ENCODE measurements at places on chromosomes 12 and 14.

GRCh38 chr14:83483063-83483462, 1949.4 kb upstream of the SEL1L start:
- DNase-seq = peak; percentile 20

DNA sequence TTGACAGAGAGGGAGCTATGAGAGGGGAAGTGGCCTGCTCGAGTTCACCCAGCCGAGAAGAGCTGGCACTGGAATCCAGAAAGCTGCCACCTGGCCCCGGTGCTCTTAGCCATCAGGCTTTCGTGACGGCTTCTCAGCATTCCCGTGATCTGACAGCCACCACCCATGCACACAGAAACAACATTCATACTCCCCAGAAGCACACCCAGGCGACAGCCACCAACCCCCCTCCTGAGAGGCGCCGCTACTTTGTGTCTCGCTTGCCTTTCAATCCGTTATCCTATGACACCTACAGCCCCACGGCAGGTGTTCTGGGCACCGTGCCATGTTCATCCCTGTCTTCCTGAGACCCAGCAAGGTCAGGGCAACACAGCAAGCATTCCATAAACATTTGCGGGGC, 31.4 kb downstream of the PSMC1 start:
- DNase-seq = no peak

- DNase-seq = peak; percentile 17
These were observed 101.0 kb downstream of the FOXG1 start for GRCh38 chr14:28867571-28867970.

GRCh38 chr14:75566752-75567151, 11.7 kb upstream of the FLVCR2 start:
- DNase-seq = no peak

- no peak for DNase-seq
These were observed 142.8 kb downstream of the VRK1 start for GRCh38 chr14:96940009-96940408.

DNA sequence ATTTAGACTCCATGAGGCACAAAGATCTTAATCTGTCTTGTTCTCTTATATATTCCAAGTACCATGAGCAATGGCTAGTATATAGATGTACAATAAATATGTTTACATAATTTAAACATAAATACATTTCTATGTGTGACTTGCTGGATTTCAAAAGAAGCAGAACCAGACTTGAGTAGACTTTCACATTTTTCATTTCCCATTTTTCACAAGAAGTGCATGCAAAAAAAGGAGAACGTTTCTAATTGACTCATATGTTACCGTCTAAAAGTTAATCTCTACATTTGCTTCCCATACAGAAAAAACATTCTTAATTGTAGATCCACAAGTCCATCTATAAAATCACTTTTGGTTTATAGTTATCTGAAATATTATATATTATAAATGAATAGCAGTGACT, 256.5 kb upstream of the USP15 start:
- no peak for DNase-seq

- peak; percentile 73 for DNase-seq
These were observed at the start of gene AACS for GRCh38 chr12:125065021-125065918. Gene AACS, plus strand, starts transcription at chr12:125065435. Its CDS starts 150 bp downstream, at chr12:125065585.

DNA sequence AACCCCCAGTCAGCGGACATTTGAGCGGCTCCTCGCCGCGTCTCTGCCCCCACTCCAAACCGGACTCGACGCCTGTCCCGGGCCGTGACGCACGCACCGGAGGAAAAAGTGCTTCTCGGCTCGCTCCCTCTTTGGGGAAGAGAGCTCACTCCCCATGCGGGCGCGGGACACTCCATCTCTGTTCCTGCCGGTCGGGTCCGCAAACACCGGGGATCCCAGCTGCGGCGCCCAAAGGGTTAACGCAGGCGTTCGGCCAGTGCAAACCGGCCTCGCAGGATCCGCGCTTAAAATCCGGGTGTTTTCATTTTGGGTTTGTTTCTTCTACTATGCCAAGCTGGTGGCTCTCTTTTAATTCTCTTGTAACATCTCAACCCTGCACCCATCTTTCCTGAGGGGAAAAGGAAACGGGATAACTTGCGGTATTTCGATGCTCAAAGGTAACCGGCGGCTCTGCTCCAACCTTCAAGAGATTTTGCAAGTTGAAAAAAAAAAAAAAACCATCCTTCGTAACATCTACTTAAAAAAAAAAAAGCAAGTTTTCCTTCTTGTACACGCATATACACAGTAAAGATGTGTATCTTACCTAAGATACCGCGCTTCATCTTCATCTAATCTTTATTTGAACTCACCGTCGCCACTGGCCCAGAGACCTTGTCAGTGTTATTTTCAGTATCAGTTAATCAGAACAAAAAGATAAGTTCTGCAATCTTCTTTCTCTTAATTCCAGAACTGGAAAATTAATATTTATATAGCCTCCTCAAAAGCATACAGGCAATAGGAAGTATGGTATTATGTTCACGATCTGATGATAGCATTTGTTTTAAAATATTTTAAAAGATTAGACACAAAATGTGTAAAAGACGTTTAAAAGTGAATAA, 1.6 kb upstream of the ATP2B1 start:
- DNase-seq = no peak

GRCh38 chr14:87430810-87431209, 562.2 kb downstream of the GALC start:
- DNase-seq = peak; percentile 22

DNA sequence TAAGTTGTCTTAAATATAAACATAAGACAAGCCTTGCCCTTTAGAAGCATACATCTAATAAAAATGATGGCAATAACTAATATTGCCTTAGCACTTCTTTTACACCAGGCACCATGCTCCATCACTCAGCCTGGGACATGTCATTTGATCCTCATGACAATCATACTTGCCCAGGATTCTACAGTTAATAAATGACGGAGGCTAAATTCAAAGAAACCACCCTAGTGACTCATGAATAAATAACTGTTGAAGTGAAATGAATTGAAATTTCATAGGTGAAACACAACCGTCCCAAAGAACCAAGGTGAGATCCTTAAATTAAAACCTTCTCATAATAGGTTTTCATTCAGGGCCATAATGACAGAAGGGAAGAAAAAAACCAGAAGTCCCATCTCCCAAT, 89.5 kb downstream of the GRIN2B start:
- no peak for DNase-seq

DNA sequence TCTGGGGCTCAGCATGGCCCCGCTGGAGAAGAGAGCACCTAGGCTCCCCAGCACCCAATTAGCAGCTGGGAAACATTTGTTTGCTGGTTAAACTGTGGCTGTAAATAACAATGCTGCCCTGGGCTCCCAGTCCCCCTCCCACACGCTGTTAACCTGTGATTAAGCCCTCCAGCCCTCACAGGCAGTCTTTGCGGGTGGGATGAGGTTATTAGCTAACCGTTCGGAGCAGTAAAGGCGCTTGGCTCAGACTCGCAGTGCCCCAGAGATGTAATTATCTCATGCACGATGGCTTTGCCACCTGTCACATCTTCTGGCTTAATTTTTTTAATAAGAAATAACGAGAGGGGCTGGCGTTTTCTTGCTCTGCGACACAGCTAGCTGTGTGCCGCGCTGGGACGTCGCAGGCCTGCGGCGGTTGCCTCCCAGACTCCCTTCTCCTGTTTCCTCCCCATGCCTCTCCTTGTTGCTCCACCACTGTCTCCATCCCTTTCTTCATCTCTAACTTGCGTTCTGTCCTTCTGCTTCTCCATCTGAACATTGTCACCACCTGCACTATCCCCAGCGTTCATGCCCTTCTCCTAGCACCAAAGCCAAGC, 239.2 kb upstream of the FKBP4 start:
- no peak for DNase-seq

All from fibroblast of lung (primary cell).